B cell (primary cell): ENCODE measurements at places on chromosomes 16 and 17. TPM values are rescaled to one million over a fixed set of nuclear protein-coding genes. Genes with fewer than 3 reads are reported as not detected.

The TAC4 gene
- not detected in 2 replicates for total RNA-seq

The KRTAP9-8 gene
- not detected in 2 replicates for total RNA-seq

The RNPS1 gene
- total RNA-seq: 209 and 210 TPM in 2 replicates

The GPR139 gene
- not detected in 2 replicates for total RNA-seq

The GAST gene
- total RNA-seq: not detected in 2 replicates

The CCL16 gene
- not detected in 2 replicates for total RNA-seq

The HSD17B1 gene
- total RNA-seq: 2.0 and 3.3 TPM in 2 replicates

The SLC43A2 gene
- total RNA-seq: 204 and 222 TPM in 2 replicates

The SLFN12 gene
- total RNA-seq: 8.0 and 10.4 TPM in 2 replicates

The NLGN2 gene
- 1.7 and 3.4 TPM in 2 replicates for total RNA-seq

The ARHGAP44 gene
- total RNA-seq: 11.6 and 15.2 TPM in 2 replicates

The CHST5 gene
- total RNA-seq: 0.56 and 0.99 TPM in 2 replicates

The CCL15 gene
- not detected in 2 replicates for total RNA-seq

The C17orf100 gene
- 7.7 and 11.6 TPM in 2 replicates for total RNA-seq

The LRRC75A gene
- 2.5 and 3.4 TPM in 2 replicates for total RNA-seq

The MT4 gene
- total RNA-seq: not detected in 2 replicates

The FA2H gene
- 1.0 TPM in 2 replicates for total RNA-seq

The SLC52A1 gene
- total RNA-seq: not detected in 2 replicates

The CCL7 gene
- not detected in 2 replicates for total RNA-seq

The SLFN14 gene
- total RNA-seq: not detected in 2 replicates

The JPH3 gene
- not detected in 2 replicates for total RNA-seq

The FADS6 gene
- total RNA-seq: not detected in 2 replicates

The NIP7 gene
- 20.2 and 29.3 TPM in 2 replicates for total RNA-seq

The ZPBP2 gene
- total RNA-seq: 1.7 and 2.0 TPM in 2 replicates

The KPNB1 gene
- 269 and 278 TPM in 2 replicates for total RNA-seq

The MPP2 gene
- not detected in 2 replicates for total RNA-seq

The KRT28 gene
- total RNA-seq: not detected in 2 replicates

The PPP1R27 gene
- not detected in 2 replicates for total RNA-seq

The ST6GALNAC2 gene
- 2.7 TPM in 2 replicates for total RNA-seq

The HBQ1 gene
- not detected in 2 replicates for total RNA-seq

The NOG gene
- total RNA-seq: not detected in 2 replicates

The HCRT gene
- not detected in 2 replicates for total RNA-seq

The MC1R gene
- 12.2 and 13.2 TPM in 2 replicates for total RNA-seq

The TXNDC17 gene
- total RNA-seq: 18.2 and 19.5 TPM in 2 replicates
